ENCODE measurements at places on chromosomes 4 and X. TPM values are rescaled to one million over a fixed set of nuclear protein-coding genes. Genes with fewer than 3 reads are reported as not detected.
A peak's percentile ranks its signal among the peaks of the same experiment; 100 is the strongest.

DNA sequence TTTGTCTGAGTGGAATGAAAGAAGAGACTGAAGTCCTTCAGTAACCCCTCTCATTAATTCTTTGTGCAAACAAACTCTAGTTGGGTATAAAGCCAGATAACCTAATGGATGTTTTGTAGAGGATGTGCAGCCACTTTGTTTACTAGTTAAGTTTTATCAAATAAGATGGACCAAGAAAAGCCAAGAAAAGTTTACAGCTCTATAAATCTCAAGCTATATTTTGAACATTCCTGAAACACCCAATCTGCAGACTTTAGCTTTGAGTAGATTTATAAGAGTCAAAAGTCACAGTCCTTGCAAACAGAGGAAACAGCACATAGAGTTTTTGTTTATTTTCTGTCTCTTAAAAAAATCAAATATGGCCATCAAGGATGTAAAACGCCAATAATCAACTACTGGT is 452.9 kb downstream of the SPRY1 start:
- DNase-seq, result no peak

DNA sequence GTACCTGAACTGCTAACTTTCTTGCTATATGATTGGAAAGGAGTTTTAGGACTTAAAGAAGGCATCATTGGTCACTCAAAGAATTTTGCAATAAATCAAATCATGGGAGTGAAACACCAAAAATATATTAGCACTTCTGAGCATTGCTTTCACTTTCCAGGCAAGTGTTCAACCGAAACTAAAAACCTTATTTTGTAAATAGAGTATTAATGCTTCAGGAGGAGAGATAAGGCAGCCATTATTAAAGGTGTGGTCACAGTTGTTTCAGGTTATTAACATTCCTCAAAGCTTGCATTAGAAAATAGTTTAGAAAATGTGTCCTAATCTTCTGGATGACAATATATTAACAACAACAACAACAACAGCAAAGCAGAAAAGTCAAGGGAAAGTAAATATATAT is 92.3 kb upstream of the TLL1 start:
- DNase-seq, result no peak

GRCh38 chr4:40750461-40751258 is 905 bp downstream of the NSUN7 start:
- DNase-seq, result no peak

DNA sequence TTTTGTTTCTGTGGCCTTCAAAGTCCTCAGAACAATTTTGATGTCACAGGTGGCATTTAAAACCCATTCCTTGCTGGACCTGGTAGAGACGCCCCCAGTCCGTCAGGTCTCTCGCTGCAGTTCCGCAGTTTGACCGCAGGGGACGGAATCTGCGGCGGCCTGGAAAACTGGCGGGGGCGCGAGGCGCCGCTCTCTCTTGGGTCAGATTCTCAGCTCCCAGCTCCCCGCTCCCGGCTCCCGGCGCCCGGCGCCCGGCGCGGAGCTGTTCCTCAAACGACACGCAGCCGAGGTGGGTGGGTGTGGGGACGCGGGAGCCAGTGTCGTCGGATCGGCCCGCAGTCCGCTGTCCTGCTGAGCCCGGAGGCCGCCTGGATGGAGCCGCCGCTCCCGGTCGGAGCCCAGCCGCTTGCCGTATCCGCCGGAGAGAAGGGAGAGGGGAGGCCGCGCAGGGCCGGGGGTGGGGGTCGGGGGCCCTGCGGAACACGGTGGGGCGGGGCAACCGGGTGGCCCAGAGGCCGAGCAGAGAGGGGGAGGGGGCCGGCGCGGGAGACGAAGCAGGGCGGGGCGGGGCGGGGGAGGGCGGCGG is at the start of gene OCRL:
Gene OCRL, plus strand, starts transcription at position 192 of the 586 bp plus-strand sequence. Its CDS starts 181 bp downstream, at position 373.
- DNase-seq, result peak; percentile 92

DNA sequence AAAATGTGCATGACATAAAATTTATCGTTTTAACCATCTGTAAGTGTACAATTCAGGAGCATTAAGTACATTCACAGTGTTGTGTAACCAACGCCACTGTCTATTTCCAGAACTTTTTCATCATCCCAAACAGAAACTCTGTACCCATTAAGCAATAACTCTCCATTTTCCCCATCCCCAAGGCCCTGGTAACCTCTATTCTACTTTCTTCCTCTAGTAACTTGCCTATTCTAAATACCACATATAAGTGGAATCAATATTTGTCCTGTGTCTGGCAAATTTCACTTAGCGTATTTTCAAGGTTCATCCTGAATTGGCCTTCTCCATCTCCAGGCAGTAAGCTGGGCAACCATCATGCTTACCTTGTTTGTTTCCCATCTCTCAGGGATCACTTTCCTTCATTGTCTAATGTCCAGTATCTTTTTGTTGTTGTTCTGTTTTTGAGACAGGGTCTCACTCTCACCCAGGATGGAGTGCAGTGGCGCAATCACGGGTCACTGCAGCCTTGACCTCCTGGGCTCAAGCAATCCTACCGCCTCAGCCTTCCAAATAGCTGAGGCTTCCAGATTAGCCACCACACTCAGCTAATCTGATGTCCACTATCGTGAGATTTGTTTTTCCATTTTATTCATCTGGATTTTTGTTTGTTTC is 17.7 kb upstream of the GRIPAP1 start:
- no peak for DNase-seq

DNA sequence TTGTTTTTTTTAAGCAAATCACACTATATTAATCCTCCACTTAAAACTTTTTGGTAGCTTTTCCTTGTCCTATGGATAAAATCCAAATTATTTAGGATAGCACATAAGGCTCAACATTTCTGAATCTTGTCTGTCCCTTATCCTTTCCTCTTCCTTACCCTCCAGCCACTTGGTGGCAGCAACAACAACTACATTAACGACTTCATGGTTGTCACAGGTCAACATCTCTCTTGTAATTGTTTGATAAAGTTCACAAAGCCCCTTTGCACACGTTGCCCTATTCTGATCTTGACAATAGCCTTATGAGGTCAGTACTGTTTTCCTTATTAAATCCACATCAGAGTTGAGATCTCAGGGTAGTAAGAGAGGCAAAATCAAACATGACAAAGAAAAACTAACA is 269.0 kb upstream of the PABPC4L start:
- no peak for DNase-seq

DNA sequence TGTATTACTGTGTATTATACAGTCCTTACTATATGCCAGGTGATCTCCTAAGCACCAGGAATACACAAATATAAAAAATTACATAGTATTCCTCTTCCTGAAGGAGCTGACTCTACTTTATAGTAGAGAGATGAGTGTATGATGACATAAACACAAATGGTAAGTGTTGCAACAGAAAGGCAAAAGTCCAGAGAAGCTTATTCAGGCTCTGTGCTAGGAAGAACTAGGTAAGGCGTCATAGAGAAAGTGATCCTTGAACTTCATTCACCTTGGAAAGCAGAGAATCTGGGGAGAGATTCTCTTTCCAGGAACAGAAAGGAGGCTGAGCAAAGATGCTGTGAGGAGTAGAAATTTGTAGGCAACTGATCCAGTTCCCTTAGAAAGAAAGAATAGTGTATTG is 115.0 kb upstream of the KCNIP4 start:
- DNase-seq, result no peak

DNA sequence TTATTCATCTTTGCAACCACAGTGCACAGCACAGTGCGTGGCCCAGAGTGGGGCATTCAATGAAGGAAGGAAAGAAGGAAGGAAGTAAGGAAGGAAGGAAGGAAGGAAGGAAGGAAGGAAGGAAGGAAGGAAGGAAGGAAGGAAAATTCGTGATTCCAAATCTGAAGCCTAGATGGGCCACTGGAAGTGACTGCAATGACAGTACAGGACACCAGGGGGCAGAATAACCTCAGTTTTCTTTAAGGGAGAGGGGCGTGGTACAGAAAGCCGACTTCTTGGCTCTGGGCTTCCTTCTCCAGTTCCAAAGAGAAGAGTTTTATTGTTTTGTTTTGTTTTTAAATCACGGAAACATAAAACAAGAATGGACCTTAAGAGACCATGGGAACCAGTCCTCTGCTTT is 47.8 kb downstream of the APLN start:
- DNase-seq, result no peak

- no peak for DNase-seq
These were observed 68.7 kb upstream of the AFAP1 start for GRCh38 chr4:8008391-8008790.

QRFPR gene
- total RNA-seq, result not detected

TRIM60 gene
- total RNA-seq, result not detected

RNF128 gene
- total RNA-seq, result not detected
